ENCODE measurements at places on chromosomes 5 and 9. TPM values are rescaled to one million over a fixed set of nuclear protein-coding genes. Genes with fewer than 3 reads are reported as not detected.
A peak's percentile ranks its signal among the peaks of the same experiment; 100 is the strongest.

- DNase-seq = no peak
Measured at GRCh38 chr5:149282966-149283332, 11.3 kb downstream of the AFAP1L1 start.

DNA sequence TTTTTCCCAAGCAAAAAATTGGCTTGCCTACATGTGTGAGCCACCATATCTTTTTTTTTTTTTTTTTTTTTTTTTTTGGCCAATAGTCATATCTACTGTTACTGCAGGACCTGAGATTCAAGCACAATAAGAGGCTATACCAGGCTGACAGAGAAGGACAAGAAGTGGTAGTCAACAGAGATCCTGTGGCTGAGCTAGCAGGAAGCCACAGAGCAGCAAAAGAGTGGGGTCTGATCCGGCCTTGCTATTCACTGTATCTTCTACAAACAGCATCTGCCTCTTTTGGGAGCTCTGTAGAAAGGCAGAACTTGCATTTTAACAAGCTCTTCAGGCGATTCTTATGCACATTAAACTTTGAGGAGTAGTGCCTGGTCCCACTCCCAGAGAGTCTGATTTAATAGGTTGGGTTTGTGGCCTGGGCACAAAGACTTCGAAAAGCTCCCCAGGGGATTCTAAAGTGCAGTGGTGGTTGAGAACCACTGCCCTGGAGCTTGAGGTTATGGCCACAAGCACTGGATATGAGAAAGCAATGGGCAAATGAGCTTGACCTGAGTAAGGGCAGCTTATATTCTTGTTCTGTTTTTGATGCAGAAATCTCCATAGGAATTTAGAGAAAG lies 162.8 kb downstream of the PIK3R1 start:
- DNase-seq = no peak

DNA sequence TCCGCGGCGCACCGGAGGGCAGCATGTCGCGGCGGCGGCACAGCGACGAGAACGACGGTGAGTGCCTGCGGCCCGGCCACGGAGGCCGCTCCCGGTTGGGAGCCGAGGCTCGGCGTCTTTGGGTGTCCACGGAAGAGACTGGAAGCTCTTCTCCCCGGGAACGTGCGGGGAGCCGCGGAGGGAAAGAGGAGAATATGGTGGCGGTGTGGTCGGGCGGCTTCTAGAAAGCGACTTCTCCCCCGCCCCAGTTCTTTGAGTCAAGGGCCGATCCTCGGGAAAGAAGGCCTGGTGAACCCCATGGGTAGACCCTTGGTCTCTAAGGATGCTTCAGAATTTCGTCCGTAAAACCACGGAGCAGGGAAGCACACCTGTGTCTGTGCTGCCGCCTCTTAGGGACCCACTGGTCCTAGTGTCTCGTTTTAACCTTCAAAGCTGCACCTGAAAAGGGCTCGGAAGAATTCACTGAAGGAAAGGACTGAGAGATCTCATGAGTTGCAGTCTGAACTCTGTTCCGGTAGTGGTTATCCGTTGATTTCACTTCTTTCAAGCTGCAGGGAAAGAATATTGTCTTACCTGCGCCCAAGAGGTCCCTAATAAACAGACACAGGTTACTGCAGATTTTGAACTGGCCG lies 354 bp downstream of the NCBP1 start:
- no peak for DNase-seq

- peak; percentile 69 for DNase-seq
Measured at GRCh38 chr5:74457876-74458275, 182.7 kb downstream of the ENC1 start.

DNA sequence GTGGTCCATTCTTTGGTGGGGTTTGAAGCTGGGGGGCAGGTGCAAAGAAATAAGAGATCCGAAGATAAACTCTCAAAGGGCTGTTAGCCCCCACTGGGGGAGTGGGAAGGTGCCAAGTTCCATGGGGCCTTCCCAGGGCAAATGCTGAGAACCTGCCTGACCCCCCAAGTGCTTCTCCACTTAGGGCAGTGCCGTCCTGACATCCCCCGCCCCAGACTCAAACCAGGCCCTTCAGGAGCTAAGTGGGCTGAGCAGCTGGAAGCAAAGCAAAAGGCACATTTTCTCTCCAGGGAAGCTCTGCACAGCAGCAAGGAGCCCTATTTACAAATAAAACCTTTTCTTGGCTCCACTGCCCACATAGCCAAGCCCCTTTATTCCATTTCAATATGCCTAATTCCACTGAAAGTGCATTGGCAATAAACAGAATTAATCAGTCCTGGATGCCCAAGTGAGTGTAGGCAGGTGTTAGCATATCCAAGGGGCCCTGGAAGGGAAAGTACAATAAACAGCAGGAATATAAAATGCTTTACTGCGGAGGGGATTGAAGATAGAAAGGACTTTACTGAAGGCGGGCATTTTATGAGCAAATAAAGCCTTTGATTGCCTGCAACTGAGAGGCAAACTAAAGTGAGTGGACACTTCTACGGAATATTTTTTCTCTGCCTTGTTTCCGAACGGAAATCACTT lies 44.6 kb downstream of the WHRN start:
- DNase-seq = no peak

DNA sequence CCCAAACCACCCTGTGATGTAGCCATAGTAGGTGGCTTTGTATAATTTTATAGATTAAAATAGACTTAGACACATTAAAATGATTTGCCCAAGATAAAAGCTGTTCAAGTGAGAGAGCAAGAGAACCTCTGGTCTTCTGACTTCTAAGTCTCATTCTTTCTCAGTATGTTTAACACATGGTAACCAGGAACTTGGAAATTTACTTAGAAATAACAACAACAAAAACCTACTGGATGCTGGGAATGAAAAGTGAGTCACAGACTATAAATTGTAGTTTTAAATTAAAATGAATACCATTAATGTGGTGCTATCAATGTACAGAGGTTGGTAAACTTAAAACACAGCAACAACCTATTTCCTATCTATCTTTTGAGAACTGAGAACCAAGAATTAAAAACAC lies 30.4 kb downstream of the HMGCR start:
- DNase-seq = no peak

DNA sequence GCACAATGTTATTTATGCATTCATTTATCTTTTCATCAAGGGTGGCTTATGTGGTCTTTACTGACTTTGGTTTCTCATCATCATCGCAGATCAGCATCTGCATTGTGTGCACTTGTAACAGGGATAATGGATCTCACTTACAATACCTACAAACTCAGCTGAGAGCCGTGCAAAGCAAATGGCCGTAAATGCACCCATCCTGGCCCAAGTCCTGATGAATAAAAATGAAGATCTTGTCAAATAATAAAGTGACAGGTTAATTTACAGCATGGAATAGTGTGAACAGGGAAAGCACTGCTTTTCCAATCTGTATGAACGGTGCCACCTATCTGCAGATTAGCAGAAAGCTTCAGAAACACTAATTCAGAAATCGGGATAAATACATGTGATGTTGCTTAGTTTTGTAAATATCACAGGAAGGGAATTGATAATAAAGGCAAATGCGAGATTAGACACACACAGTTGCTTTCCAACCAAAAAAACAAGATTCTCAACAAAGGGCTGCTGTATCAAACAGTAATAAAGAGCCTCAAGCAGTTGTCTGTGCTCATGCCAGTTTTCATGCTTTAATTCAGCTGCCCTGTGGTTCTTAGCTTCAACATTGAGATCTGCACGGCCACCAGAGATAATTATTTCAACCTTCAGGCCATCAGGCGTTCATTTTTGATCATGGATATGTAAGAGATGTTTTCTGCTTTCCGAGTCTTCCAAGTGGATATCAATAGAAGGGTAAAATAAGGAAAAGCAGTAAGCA lies 153.4 kb upstream of the POU5F2 start:
- DNase-seq = no peak

- DNase-seq = peak; percentile 92
Measured at GRCh38 chr5:170307575-170308465, 10.2 kb upstream of the LCP2 start.

DNA sequence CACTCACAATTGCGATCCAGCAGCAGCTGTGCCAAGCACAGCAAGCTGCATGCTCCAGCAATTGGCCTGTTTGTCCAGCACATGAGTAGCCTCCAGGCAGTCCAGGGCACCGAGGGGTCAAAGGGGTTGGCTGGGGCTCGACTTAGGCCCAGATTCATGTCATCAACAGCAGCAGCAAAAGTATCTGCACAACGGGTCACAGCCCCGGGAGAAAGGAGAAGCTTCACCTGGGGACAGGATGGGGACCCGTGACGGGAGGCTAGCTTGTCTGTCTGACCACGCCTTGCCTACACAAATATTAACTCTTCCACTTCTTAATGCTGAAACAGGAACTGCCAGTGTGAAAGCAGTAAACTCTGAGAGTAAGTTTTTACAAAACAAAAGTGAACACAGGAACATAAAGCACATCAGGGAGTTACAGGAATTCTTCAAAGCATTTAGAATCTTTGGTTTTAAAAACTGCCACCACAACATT lies 191.2 kb downstream of the PIK3R1 start:
- no peak for DNase-seq

DNA sequence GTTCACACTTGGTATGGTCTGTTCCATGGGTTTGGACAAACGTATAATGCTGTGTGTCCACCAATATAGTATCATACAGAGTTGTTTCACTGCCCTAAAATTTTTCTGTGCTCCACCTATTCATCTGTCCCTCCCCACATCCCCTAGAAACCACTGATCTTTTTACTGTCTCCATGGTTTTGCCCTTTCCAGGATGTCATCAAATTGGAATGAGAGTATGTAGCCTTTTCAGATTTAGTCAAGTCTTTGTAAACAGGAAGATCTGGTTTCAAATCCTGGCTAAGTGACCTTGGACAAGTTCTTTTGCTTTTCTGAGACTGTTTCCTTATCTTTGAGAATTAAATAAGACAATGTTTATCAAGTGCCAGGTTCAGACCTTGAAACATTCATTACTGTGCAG lies 13.2 kb upstream of the LVRN start:
- DNase-seq = no peak

DNA sequence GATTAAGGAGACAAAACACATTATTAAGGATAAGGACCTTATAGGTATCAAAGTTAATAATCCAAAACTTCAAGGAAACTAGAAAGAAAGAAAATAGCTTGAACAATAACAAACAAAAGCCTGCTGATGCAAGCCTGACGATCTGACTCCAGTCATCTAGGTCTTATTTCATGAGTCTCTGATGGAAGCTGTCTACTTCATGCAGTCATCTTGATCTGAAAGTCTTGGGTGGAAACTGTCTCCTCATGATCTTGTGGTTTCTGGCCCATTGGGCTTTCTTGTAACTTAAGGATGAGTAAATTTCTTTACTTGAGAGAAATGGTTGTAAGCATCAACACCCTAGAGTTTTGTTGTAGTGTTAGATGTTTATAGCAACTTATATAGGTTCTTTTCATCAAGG lies 20.6 kb upstream of the PSIP1 start:
- no peak for DNase-seq

DNA sequence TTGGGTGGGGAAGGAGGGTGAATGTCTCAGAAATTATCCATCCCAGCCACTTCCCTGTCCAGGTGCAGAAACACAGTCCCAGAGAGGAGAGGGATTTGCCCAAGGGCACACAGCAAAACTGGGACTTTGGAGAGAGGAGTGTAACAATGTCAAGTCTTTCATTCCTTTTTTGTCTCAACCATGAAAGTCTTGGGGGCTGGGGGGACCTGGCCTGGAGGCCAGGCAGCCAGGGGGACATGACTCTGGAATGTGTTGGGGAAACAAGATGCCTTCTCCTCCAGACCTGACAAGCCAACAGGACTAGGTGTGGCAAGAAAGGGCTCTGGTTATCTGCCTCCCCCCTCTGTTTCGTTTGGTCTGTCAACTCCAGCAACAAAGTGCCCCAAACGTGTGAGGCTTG lies 13.9 kb upstream of the HAND1 start:
- no peak for DNase-seq

DNA sequence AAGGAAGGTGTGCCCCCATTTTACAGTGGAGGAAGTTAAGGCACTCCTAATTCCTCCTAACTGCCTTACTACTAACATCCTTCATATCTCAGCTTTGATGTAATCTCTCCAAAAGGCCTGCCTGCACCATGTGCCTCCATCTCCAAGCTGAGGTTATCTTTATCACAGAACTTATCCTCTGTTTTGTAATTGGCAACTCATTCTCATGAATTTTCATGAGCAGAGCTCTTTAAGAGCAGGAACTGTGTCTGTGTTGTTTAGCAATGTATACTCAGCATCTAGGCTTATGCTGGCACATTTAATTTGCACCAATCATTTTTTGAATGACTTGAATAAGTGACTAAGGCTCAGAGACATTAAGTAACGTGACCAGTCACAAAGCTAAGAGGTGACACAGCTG lies 147.9 kb upstream of the VLDLR start:
- no peak for DNase-seq

DNA sequence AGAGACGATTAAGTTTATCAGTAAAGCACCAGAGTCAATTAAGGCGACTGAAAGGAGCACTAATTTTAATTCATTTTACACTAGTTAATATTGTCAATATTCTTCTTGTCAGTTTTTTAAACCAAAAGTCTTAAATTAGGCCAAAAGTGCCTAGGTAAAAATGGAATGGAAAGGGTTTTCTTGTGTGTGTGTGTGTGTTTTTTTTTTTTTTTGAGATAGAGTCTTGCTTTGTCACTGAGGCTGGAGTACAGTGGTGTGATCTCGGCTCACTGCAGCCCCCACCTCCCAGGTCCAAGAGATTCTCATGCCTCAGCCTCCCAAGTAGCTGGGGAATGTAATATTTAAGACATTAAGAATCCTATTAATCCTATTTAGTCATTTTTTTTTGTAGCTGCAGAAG lies 3.1 kb upstream of the APC start:
- DNase-seq = no peak

- no peak for DNase-seq
Measured at GRCh38 chr9:98951967-98952366, 8.3 kb downstream of the COL15A1 start.

- DNase-seq = no peak
Measured at GRCh38 chr5:40514976-40515375, 164.7 kb upstream of the PTGER4 start.

GRCh38 chr5:157516626-157517325 lies 56.8 kb downstream of the NIPAL4 start:
- peak; percentile 70 for DNase-seq

GRCh38 chr5:136011414-136012001 lies 17.3 kb upstream of the TGFBI start:
- peak; percentile 69 for DNase-seq

GRCh38 chr5:40651201-40651600 lies 28.5 kb upstream of the PTGER4 start:
- no peak for DNase-seq

DNA sequence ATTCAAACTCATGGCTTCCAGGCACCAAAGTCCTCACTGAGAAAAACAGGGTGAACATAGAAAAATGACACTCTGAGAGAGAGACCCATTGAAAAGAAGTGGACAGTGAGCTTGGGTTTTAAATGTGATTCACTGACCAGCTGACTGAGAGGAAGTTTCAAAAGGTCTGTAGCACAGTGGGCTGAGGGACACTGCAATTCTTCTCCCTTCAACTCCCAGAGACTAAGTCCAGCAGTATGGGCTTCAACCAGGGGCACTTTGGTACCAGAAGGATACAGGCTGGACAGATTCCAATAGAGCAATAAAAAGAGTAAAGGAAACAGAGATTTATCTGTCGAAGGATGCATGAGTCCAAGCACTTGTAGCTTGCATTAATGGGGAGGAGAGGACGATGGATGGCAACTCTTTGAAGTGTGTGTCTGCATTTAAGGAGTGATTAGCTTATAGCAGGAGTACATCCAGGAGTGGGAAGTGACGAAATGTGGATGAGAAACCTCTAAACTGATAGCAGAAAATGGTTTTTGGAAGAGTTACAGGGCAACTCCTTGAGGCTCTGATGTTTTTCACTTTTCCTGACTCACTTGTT lies 117.0 kb upstream of the ANKRD55 start:
- no peak for DNase-seq

The MARCHF11 gene
- 0.04 TPM for total RNA-seq

The ARID3C gene
- total RNA-seq = 0.09 TPM

The HMMR gene
- 10.8 TPM for total RNA-seq

The HMCN2 gene
- 3.4 TPM for total RNA-seq

The PALM2AKAP2 gene
- total RNA-seq = 25.9 TPM

The NEURL1B gene
- total RNA-seq = 27.3 TPM

The SLC6A18 gene
- not detected for total RNA-seq
